Spinal cord (tissue), 10 donors: ENCODE measurements at places on chromosomes 2 and 18. TPM values are rescaled to one million over a fixed set of nuclear protein-coding genes. Genes with fewer than 3 reads are reported as not detected.
A peak's percentile ranks its signal among the peaks of the same experiment; 100 is the strongest.

The IL37 gene
- total RNA-seq: not detected

The MROH2A gene
- not detected for total RNA-seq

The IKZF2 gene
- 18.5 TPM for total RNA-seq

The DUSP19 gene
- total RNA-seq: 12.2 TPM

The ACKR3 gene
- total RNA-seq: 19.7 TPM

The SULT1C3 gene
- not detected for total RNA-seq

The SEPTIN10 gene
- 74.4 TPM for total RNA-seq

The CXCR4 gene
- 52.3 TPM for total RNA-seq

The C1GALT1C1L gene
- total RNA-seq: 1.2 TPM

GRCh38 chr2:197266477-197266876, 44.1 kb downstream of the ANKRD44 start:
- DNase-seq: no peak

- no peak for DNase-seq
Observed at GRCh38 chr2:50443868-50444630, 587.9 kb downstream of the NRXN1 start.

GRCh38 chr2:58788402-58788801, 547.3 kb upstream of the FANCL start:
- DNase-seq: no peak

DNA sequence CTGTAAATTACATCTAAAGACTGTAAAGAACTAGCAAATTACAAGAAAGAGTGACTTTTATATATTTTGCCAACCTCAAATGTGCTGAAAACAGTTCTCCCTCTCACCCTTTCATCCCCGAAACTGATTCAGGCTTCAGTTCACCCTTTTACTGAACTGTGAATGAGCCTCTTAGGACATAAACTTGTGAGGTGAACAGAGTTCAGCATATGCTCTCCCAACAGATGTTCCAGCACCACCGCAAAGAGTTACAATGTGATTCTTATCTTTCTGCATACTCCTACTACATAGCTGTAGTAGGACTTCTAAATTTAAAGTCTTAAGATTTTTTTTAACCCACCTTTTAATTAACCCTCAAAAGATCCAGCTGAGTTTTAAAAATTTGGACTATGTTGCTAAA, 1.2 kb upstream of the ZCCHC2 start:
- no peak for DNase-seq

GRCh38 chr18:40366521-40366920, 1588.5 kb upstream of the PIK3C3 start:
- DNase-seq: no peak

GRCh38 chr2:27078267-27079194, at the start of gene EMILIN1:
TSS of gene EMILIN1 (plus strand) at chr2:27078615. CDS start at chr2:27079066, 451 bp downstream.
- DNase-seq: no peak

- no peak for DNase-seq
Observed at GRCh38 chr2:225070811-225071210, 28.5 kb upstream of the DOCK10 start.

- no peak for DNase-seq
Observed at GRCh38 chr2:124264551-124265091, 239.5 kb downstream of the CNTNAP5 start.

- DNase-seq: no peak
Observed at GRCh38 chr2:88746929-88747490, 55.5 kb downstream of the RPIA start.

GRCh38 chr2:173898178-173898668, 67.0 kb downstream of the SP3 start:
- DNase-seq: no peak

GRCh38 chr2:165185633-165186032, 18.2 kb downstream of the SCN3A start:
- no peak for DNase-seq

- DNase-seq: no peak
Observed at GRCh38 chr2:233532971-233533370, 33.6 kb downstream of the USP40 start.

GRCh38 chr2:186535861-186536260, 49.8 kb downstream of the ZC3H15 start:
- DNase-seq: no peak

- peak; percentile 57 for DNase-seq
Observed at GRCh38 chr18:34787931-34788532, 77.9 kb downstream of the DTNA start.

DNA sequence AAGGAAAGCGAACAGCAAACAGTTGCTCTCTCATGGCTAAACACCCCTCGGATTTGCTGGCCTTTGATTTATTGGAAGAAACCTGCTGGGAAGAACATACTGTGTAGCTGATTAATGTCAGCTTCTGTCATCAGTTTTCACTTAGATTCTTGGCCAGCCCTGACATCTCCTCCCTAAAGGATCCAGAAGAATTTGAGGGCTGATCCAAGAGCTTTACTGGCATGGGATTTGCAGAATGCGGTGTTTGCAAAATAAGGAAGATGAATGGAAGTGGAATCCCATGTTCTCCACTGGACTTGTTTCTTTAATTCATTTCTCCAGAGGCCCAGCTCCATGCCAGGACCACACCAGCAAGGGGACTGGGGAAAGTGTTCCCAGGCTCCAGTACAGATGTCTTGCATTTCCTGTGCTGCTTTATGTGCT, 80.5 kb downstream of the RDH14 start:
- no peak for DNase-seq

- no peak for DNase-seq
Observed at GRCh38 chr18:31774962-31775361, 14.3 kb upstream of the SLC25A52 start.

DNA sequence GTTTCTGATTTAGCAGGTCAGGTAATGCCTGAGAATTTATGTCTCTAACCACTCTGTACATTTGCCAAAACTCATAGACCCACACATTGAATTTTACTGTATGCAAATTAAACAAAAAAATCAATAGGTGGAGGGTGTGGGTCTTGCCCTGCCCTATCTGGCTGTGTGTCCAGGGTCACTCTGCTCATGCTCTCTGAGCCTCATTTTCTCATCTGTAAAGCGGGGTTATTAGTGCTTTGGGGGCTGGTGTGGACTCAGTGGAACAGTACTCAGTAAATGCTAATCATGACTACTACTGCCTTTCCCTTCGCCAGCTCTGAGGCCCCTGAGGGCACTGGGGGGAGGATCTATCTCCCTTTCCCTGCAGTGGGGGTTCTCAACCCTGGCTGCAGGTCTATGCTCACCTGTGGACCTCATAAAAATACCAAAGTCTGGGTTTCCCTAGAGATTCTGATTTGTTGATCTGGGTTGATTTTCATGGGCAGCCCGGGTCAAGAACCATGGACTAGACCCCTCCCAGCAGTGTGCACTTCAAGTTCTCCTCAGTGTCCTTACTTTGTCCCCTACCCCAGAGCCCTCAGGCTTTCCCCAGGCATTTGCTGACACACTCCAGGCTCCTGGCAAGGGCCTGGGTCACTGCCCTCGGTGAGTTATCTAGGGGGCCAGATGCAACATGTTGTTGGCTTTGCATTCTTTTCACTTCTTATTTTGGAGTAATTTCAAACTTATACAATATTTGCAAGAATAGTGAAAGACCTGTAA, 27.5 kb downstream of the MTHFD2 start:
- no peak for DNase-seq

DNA sequence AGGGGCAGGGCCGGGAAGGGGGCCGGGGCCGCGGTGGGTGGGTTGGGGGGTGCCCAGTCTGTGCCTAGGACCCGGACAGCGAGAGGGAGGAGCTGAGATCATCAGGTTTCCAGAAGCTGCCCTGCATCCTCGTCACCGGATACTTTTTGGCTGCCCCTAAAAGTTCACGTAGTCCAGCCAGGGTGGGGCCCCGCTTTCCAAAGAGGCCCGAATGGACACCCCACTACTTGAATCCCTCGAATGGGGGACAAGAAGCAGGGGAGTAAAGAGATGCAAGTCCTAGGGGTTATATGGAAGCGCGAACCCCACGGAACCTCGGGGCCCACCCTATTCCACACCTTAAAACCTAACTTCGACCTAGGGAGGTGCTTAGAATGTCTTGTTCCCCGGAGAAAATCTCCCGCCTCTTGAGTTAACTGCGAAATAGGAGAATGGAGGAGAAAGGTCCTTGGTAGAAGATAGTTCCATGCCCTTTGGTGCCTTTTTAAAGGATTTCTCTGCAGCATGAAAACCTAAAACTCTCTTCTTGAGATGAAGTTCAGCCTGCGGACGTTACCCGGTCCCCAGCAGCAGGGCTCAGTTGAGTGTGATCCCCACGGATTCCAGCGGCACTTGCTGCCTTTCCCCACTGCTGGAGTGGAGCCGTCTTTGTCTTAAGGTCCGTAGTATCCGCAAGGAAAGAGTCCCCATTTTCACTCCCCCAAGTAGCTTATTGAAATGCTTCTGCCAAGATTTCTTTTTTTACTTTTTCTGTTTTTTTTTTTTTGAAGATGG, 2.1 kb upstream of the RNF152 start:
- DNase-seq: no peak

DNA sequence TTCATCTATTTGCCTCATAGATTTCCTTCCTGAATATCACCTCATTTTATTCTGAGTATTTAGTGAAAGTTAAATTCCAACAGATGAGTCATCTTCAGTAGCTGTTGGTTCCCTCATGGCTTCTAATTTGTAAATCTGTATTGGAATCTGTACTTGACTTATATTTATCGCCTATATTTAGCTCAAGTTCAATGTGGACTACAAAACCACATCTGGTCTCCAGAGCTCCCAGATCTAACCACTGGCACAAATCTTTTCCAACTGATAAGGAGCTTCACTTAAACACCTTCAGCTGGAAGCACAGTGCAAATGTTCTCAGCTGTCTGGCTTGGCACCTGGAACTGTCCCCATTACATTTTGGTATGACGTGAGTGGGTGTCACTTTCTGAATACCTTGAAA, 82.8 kb upstream of the DSEL start:
- no peak for DNase-seq

DNA sequence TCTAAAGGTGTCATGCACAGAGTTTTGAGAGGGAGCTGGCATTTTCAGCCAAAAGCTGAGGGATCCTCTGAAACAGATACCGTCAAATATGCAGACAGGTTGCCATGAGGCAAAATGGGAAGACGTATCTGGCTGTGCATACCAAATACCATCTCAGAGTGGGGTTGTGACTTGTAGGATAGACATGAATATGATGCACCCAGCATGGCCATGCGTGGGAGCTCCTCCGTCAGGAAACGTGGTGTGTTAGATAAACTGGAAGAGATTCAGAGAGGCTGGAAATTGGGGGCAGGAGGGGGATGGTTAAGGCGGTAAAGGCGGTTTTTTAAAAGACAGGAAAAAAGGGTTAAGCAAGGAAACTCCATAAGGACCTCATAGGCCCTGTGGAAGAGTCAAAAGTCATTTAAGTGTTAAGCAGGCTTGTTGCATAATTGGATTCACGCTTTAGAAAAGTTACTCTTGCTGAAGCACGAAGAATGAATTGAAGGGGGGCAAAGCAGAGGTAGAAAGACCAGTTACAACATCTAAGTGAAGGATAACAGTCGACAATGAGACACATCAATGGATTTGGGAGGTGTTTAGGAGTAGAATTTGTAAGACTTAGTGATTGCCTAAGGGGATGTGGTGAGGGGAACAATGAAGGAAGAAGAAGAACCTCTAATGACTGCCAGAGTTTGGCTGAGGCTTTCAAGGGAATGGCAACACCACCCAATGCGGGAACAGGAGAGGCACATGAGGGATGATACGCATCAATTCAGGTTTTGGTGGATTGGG, 139.6 kb upstream of the CTAGE1 start:
- no peak for DNase-seq
